ENCODE measurements at places on chromosomes 3 and 15.

DNA sequence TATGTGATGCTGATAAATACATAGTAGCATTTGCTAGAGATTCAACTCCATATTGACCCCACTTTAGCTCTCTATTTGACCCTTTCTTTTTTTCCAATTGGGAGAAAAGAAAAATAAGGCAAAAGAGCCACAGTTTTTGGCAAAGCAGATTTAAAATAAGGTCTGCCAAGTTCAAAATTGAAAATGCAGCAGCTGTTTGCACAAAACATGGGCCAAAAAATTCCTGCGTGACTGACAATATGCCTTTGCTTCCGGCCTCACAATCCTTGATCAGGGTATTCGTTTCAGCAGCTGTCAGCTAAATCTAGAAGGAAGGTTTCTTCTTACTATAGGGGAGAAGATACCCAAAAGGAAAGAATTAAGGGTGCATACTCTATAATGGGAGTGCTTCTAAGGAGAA, 563.5 kb upstream of the CCDC54 start:
- no peak for DNase-seq

- no peak for DNase-seq
Observed at GRCh38 chr3:155736381-155736780, 8.5 kb downstream of the PLCH1 start.

- DNase-seq: no peak
Observed at GRCh38 chr3:63753567-63753966, 65.5 kb upstream of the C3orf49 start.

- DNase-seq: no peak
Observed at GRCh38 chr15:47412802-47413201, 304.5 kb upstream of the SEMA6D start.

- no peak for DNase-seq
Observed at GRCh38 chr3:10950476-10951294, 41.9 kb upstream of the SLC6A1 start.

DNA sequence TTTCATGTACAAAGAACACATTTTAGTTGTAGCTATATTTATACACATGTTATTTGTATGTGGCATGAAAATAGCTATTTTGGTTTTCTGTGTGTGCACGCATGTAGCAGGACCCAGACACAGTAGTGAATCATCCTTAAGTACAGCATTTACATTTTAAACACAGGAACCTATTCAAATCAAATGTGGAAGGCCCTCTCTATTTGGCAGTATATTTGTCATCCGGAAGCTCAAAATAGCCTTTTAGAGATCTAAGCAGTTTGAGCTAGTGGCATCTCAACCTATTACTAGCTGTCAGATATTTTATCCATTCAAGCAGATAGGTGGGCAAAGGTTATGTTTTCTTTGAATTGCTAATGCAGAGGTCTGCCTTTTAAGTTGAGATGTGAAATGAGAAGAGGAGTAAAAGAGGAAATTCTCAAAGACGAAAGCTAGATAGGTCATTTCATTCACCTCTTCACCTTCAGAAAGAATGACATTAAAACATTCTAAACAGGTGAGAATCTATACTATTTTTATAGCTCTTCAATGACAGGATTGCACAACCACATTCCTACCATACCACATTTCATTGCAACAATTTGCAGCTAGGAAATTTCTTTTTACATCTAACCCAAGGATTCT, 46.3 kb upstream of the TIPARP start:
- no peak for DNase-seq

- no peak for DNase-seq
Observed at GRCh38 chr3:111418391-111418790, 123.6 kb upstream of the CD96 start.

- no peak for DNase-seq
Observed at GRCh38 chr15:56295433-56295832, 51.8 kb upstream of the RFX7 start.
